A549 treated with Mapracorat at 1 μM for 4 hours (cell line): ENCODE measurements at places on chromosomes 4 and X. TPM values are rescaled to one million over a fixed set of nuclear protein-coding genes. Genes with fewer than 3 reads are reported as not detected.

The BCAP31 gene
- total RNA-seq: 352 to 443 TPM (median 371 TPM) in 5 replicates

The EMCN gene
- total RNA-seq: not detected in 5 replicates

The ZNF280C gene
- total RNA-seq: 2.4 to 2.9 TPM (median 2.6 TPM) in 5 replicates

The SLC9B1 gene
- total RNA-seq: not detected in 5 replicates

The PCYT1B gene
- total RNA-seq: 0.05 to 0.09 TPM in 2 of 5 replicates, not detected in the others

The EDA2R gene
- 10.9 to 12.8 TPM (median 12.4 TPM) in 5 replicates for total RNA-seq

The KIT gene
- total RNA-seq: not detected in 5 replicates

The TMSB15C gene
- 0.07 to 0.33 TPM (median 0.23 TPM) in 4 of 5 replicates, not detected in the other for total RNA-seq

The TBC1D9 gene
- 5.5 to 7.1 TPM (median 6.6 TPM) in 5 replicates for total RNA-seq

The CTAG1A gene
- total RNA-seq: not detected in 5 replicates

The SERPINA7 gene
- not detected in 5 replicates for total RNA-seq

The IL13RA2 gene
- 0.23 TPM in 1 of 5 replicates, not detected in the others for total RNA-seq

The MCF2 gene
- total RNA-seq: 0.05 to 0.07 TPM (median 0.07 TPM) in 3 of 5 replicates, not detected in the others

The TNMD gene
- not detected in 5 replicates for total RNA-seq

The FGF16 gene
- not detected in 5 replicates for total RNA-seq

The SLC9A7 gene
- total RNA-seq: 8.0 to 11.5 TPM (median 9.6 TPM) in 5 replicates

The ESX1 gene
- 0.10 to 0.11 TPM in 2 of 5 replicates, not detected in the others for total RNA-seq
